Caudate nucleus (tissue), 63 donors: ENCODE measurements at places on chromosomes 6 and 20.

- no peak for DNase-seq
Measured at GRCh38 chr20:44180814-44181213, 6.2 kb downstream of the JPH2 start.

DNA sequence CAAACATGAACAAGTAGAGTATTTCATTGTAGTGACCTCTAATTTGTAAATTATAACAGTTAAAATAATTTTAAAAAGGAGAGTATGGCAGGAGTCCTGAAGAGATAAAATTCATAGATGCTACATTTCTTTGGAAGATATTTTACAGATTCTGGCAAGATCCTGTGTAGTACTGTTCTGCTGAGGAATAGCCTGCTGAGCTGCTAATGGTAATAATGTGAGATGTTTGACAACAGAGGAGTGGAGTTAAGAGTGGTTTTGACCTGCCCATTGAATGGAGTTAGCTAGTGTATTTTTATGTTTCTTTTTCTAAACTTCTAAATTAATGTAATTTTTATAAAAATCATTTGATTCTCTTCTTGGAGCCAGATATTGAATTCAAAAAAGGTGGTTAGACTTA lies 11.8 kb downstream of the CLVS2 start:
- no peak for DNase-seq

GRCh38 chr6:107822176-107823046 lies 1.7 kb downstream of the SCML4 start:
- DNase-seq, result no peak

DNA sequence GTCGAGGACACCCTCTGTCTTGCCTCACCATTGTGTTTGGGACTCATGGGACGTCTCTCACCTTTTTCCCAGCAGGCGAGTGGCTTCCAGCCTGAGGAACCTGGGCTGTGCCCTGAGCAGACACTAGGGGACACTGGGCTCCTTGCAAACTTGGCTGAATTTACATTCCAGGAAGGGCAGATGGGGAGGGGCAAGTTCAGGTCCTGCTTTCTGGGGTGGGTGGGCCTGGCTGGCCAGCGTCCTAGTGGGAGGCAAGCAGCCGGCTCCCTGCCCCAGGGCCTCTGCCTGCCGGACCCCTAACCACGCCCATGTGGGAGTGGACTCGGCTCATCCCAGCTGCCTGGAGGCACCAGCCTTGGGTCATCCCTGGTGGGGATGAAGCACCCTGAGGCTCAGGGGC lies 48.2 kb upstream of the MLN start:
- no peak for DNase-seq
